ENCODE measurements at places on chromosomes 3 and 15.

DNA sequence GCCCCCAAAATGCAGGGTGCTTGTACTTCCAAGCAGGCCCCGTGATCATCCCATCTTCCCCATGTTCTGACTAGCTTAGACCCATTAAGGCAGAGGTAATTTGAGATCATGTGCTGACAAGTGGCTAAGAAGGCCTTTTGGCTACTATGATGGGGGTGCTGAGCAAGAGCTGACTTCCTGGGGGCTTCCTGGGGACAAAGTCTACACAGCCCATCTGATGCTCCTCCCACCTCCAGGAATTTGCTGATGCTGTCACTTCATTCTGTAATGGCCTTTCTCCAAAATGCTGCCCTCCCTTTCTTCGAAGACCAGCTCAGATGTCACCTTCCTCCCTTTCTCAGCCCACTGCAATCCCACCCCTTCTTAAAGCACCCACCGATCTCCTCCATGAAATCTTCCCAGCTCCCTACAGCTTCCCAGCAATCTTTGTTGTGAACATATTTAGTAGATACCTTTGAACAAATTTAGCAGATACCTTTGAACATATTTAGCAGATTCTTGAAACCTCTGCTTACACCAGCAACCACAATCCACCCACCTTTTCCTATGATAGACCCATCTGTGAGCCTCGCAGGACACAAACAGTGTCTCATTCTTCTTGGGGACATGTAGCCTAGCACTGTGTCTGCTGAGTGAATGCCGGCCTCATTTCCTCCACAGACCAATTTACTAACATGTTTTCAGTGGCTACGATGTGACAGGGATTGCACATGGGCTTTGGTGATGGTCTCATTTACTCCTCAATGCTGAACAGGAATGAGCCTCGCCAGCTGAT lies 223.3 kb downstream of the EPHB1 start:
- no peak for DNase-seq

DNA sequence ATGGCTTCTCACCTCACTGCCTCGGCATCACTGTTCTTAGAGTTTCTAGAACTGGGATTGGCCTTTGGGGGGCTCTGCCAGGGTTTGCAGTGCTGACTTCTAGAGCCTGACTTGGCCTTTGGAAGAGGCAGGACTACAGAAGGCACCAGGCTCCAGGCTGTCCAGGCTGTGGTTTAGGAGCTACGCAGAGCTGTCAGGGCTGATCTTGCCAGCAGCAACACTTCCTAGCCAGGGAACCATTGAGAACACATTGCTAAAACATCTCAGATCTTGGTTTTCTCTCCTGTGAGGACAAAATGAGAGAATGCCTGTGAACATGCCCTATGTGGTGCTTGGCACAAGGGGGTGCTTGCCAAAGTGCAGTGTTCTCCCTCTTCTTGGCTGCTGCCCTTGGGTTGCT lies 34.6 kb upstream of the APEH start:
- DNase-seq, result no peak

DNA sequence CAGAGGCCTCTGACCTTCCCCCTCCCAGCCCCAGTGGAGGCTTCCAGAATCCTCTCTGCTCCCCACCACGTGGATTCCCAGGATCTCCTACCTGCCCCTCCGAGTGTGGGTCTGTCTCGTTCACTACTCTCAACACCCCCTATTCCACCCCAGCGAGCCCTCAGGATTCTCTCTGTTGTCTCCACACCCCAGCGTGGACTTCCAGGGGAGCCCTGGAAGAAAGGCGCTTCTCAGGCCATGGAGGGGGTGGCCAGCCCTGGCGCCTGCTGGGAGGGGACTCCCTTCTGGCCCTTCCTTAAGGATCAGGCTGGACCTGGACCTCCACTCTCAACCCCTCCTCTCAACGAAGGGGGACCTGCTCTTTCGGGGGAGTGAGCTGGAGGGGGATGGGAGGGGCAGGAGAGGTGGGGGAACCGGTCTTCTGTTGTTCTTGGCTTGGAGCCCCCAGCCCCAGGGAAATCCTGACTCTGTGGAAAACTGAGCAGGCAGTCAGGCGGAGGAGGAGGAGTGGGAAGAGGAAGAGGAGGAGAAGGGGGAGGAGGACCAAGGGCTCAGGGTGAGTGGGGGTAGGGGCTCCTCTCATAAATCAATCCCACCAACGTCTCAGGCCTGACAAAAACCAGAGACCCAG lies 32.9 kb downstream of the EPHB3 start:
- no peak for DNase-seq

DNA sequence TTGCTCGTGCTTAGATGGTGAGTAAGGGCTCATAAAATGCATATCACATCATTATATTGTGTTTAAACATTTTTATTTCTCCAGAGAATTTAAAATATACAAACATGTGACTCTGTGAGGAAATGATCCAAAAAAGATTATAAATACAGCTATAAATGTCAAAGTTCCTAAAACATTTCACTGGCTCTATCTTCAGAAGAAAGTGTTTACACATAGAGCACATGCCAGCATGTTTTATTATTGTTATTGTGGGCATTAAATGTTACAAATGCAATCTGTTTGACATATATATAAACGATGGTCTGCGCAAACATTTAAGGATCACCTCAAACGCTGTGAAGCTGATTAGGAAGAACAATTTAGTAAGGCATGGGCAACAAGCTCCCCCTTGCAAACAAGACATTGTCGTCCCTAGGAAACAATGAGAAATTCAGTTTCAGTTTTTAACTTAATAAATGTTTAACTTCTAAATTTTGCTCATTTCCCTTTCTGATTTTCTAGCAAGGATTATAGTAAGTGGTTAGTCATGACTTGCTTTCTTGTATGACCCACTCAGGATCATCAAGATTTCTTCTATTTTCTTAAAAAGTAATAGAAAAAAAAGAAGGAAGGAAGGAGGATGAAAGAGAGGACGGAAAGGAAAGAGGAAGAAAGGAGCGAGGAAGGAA lies 207.5 kb downstream of the SATB1 start:
- no peak for DNase-seq

GRCh38 chr15:71603379-71603778 lies 207.0 kb upstream of the NR2E3 start:
- DNase-seq, result no peak

GRCh38 chr15:101286471-101287114 lies 8.5 kb downstream of the SNRPA1 start:
- DNase-seq, result no peak

DNA sequence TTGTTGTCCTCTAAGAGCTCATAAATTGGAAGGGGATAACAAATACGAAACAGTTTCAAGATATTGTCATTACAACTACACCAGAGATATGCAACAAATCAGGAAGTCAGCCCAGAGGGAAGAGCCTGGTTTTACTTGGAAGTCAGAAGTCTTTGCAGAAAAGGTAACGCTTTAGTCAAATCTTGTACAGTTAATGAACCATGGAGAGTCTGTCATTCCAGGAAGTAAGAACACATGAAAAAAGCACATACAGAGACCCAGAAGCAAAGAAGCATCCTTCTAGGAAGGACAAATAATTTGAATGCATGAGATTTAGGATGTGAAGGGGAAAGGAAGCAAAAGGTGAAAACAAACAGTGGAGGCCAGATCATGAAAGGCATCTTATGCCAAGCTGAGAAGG lies 19.6 kb downstream of the DYNC1LI1 start:
- no peak for DNase-seq

GRCh38 chr3:167198949-167199600 lies 181.0 kb downstream of the ZBBX start:
- no peak for DNase-seq

DNA sequence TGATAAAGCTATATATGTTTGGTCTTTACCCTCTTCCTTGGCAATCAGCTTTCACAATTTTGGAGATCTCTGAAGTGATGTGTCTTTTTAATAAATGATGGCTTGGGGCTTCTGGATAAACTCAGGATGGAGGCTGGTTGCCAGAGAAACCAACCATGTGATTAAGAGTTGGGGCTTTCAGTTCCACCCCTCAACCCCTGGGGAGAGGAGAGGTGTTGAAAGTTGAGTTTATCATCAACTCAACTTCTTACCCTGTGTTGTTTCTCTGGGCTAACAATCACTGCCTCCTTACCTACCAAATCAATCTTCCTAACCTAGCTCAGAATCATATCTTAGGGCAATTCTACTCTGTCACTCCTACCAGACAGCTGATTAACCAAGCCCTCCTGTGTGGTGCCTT lies 735.8 kb downstream of the ZPLD1 start:
- DNase-seq, result no peak

All from occipital lobe (tissue), 3 donors.